Epithelial cell of esophagus (primary cell): ENCODE measurements at places on chromosomes 1 and 21.

DNA sequence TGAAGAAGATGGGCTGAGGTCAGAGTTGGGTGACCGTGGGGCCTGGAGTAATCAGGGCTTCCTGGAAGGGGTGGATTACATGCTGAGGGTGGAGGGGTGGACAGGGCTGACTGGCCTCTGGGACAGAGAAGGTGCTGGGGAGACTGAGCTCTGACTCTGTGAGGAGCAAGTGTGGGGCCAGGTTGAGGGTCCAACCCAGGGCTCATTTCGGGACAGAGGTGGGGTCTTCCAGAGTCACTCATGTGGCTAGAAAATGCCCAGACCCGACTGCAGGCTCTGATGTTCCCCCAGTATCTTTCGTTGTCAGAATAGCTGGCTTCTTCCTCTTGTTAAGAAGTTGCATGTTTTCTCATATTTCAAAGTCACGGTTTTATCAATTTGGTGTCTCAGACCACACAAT lies 311.8 kb downstream of the PTPRU start:
- DNase-seq: no peak

- no peak for DNase-seq
Measured at GRCh38 chr1:164664127-164664526, 105.1 kb downstream of the PBX1 start.

DNA sequence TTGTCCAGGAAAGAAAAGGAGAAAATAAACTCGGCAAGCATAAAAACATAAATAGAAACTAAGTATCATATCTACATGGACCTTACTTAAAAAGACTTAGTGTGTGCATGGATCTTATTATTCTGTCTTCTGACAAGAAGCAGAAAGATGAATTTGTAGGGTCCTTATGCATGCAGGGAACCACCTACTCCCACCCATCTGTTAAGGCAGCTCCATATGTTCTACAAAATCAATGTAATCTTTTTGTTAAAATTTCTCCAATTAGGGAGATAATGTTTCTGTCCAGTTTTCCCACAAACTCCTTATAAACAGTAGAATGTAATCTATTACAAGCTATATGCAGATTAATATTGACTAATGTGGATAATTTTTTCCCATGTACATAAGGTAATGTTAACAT lies 13.9 kb upstream of the PTPN14 start:
- DNase-seq: no peak

- DNase-seq: peak; percentile 88
Measured at GRCh38 chr1:115184951-115185331, 95.6 kb upstream of the TSPAN2 start.

GRCh38 chr1:101313356-101313755 lies 76.5 kb downstream of the S1PR1 start:
- DNase-seq: no peak

GRCh38 chr1:188444526-188444925 lies 1615.8 kb downstream of the PLA2G4A start:
- no peak for DNase-seq

DNA sequence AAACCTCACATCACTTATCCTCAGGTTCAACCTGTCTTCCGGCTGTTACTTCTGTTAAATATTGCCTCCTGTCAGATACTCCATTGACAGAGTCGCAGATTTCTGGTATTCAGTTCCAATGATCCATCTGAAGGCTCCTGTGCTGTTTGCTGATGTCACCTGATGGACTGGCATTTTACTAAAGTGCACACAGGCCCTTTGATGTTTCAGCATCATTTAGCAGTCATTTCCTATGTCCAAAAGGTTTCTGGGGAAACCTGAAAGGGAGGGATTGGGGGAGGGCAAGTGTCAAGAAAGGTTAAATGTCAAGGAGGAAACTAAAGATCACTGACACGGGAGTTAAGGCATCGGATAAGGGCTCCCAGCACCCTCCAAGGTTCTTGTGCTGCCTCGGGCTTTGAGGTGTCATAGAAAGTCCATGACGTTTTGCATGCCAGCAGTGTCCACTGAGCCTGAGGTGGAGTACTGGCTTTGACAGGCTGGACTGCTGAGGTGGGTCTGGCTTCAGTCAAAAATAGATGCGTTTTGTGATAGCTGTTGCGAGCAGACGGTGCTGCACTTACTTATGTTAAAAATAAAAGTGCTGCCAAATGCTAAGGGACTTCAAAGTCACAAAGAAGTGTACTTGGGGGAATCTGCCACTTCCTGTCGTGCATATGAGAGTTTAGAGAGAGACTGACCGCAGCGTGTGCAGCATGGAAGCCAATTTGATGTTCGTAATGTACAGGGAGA lies 30.8 kb downstream of the XCL2 start:
- no peak for DNase-seq

- no peak for DNase-seq
Measured at GRCh38 chr21:38255571-38256117, 1.1 kb upstream of the KCNJ15 start.
